Caco-2 (cell line): ENCODE measurements at places on chromosomes 13 and 19.
A peak's percentile ranks its signal among the peaks of the same experiment; 100 is the strongest.

DNA sequence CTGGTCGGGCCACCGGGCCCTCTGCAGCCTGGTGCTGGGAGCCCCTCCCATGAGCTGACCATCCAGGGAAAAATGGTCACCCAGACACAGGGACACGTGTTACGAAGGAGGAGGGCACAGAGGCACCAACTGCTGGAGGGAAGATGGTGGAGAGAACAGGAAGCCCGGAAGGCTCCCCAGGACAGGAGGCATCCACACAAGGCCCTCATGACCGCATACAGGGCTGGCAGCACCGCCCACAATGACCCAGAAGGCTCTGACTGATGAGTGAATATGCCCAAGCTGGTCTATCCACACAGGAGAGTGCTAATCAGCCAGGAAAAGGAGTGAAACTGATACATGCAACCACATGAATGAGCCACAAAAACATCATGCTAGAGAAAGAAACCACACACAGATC, 14.0 kb upstream of the TMEM86B start:
- no peaks in the 10 kb centered on the region for H3K27me3 ChIP-seq
- H3K27ac ChIP-seq = no peak overlapping the region
- DNase-seq = no peak

- no peaks in the 10 kb centered on the region for H3K4me1 ChIP-seq
- DNase-seq = no peak
- H3K4me3 ChIP-seq = no peak overlapping the region
- H3K27me3 ChIP-seq = no peaks in the 10 kb centered on the region
- peaks cover 1% of the 10 kb centered on the region; the same call in 1 of the 2 replicates for H3K36me3 ChIP-seq
These were observed 8.6 kb downstream of the TUBGCP3 start for GRCh38 chr13:112579310-112579843.

GRCh38 chr19:676007-676338, 219 bp upstream of the FSTL3 start:
- H3K36me3 ChIP-seq = no peaks in the 10 kb centered on the region; the same call in 1 of the 2 replicates
- H3K4me1 ChIP-seq = peaks cover 17% of the 10 kb centered on the region
- H3K4me3 ChIP-seq = peak overlapping the region; percentile 58
- no peak for DNase-seq
- no peak overlapping the region for H3K27ac ChIP-seq

GRCh38 chr19:23409392-23410048, 14.2 kb upstream of the ZNF91 start:
- no peak for DNase-seq
- peak overlapping the region; percentile 17 for H3K27ac ChIP-seq
- H3K4me1 ChIP-seq = no peaks in the 10 kb centered on the region

DNA sequence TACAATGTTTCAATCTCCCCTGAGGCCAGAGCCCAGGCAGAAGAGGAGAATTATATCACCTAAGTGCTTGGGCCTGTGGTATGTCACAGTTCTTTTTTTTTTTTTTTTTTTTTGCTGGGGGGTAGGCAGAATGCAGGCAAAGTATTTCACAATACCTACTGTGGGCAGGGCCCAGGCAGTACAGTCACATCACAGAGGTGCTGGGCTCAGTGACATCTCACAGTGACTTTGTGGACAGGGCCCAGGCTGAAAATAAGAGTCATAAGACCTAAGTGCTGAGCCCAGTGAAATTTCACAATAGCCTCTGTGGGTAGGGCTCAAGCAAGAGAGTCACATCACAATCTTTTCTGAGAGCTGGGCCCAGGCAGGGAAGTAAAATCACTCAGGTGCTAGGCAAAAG, 15.9 kb upstream of the ZNF208 start:
- no peaks in the 10 kb centered on the region for H3K36me3 ChIP-seq
- no peak for DNase-seq
- no peaks in the 10 kb centered on the region for H3K27me3 ChIP-seq
- H3K4me1 ChIP-seq = no peaks in the 10 kb centered on the region
- H3K27ac ChIP-seq = no peak overlapping the region
